AG09319 (cell line): ENCODE measurements at places on chromosomes 5 and 9.

GRCh38 chr9:99513441-99514112, 291.5 kb downstream of the SEC61B start:
- DNase-seq = no peak

GRCh38 chr9:127074561-127075548, 47.6 kb downstream of the ANGPTL2 start:
- no peak for DNase-seq

- DNase-seq = no peak
These were observed 53.6 kb downstream of the ELL2 start for GRCh38 chr5:95907740-95908706.

DNA sequence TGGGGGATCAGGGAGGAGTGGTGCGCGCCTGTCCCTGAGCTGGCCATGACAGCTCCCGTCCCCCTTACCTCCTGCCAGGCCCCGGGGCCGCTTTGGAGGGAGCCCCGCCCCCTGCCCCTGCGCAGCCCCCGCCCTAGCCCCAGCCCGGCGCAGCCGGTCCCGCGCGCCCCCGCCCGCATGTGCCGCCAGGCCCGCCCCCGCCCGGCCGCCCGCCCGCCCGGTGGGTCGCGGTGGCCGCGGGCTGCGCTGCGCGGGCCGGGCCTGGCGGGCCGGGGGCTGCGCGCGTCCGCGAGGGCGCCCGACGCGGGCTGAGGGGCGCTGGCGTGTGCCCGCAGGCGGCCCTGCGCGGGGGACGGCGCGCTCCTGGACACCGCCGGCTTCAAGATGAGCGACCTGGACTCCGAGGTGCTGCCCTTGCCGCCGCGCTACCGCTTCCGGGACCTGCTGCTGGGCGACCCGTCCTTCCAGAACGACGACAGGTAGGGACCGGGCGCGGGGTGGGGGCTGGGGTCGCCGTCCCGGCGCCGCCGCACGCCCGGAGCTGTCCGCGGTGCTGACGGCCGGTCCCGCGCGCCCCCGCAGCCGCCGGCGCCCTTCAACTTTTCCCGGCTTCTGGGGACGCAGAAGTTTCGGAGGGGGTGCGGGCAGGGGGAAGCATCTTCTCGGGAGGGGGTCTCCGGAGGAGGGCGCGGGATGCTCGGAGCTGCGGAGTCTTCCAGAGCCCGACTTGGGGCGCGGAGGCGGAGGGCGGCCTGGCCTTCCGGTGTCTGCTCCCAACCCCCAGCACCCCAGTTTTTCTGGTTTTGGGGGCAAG, 12.5 kb downstream of the KCNT1 start:
- DNase-seq = no peak

DNA sequence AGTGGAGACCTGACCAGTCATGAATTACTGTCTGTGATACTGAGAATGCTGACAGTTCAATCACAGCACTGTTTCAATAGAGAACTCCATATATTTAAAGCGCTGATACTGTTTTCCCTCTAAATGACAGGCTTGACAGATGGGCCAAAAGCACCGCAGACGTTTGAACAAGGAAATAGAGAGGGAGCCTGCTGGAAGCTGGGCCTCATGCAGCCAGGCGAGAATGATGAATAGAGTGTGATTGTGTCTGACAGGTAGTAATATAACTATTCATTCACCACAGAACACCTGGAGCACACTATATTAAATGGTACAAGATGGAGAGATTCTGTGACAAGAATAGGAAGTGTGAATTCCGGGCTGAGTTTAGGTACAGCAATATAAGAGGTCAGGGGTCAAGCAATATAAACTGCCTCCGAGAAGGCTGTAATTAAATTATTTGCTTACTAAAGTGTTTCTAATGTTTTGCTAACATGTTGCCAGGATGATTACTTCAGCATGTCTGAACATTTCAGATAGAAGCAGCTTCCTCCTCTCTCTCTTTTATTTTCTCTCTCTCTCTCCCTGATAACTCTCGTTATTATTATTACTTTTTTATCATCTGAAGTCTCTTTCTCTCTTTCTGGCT, 297.7 kb downstream of the CSNK1G3 start:
- DNase-seq = no peak

- no peak for DNase-seq
These were observed 127.5 kb upstream of the PLCXD3 start for GRCh38 chr5:41637869-41638268.

DNA sequence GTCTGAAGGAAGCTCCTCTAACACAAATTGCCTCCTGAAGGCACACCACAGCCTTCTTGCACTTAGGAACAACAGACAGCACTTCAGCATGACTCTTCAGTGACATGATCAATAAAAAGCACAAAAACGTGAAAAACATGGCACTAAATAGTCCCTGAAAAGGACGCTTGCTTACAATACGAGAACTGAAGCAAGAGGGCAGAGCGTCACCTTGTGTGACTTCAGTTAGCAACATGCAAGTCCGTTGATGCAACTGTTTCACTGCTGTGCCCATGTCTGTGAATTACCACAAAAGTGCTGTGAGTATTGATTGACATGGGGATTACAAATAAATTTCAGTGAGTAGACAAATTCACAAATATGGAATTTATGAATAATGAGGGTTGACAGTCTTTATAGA, 219.9 kb upstream of the GAS1 start:
- no peak for DNase-seq

- DNase-seq = no peak
These were observed 538.5 kb upstream of the WWC1 start for GRCh38 chr5:167752936-167753335.

DNA sequence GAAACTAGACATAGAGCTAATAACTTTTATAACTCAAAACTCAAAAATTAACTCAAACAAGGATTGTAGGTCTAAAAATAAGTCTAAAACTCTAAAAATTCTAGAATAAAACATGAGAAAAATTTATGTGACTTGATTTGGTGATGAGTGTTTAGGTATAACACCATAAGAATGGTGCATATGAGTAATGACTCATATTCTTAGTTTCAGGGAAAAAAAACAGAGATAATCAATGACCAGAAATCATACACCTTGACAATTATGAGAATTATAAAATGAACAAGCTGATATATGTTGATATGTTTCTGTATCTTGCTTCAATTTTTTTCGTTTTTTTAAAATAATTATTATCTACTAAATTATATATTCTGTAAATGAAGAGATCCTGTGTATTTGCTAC, 541.2 kb downstream of the PTPRD start:
- DNase-seq = no peak

- no peak for DNase-seq
These were observed 62.8 kb downstream of the TLE1 start for GRCh38 chr9:81626511-81626910.

DNA sequence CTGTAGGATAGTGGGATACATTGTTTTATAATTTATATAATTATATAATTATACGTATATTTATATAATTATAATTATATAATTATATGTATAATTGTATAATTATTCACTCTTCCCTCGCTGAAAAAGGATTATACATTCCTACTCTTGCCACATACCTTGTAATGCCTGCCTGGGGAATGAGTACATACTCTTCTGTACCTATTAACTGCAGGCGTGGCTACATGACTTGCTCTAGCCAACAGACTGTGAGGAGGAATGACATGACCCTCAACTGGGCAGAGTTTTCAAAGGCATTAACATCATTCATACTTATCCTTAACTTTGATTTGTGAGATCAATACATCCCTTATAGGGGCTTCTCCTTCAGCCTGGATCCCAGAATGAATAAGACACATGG, 19.1 kb downstream of the ERMP1 start:
- DNase-seq = no peak

GRCh38 chr9:75636427-75637045, 253.9 kb upstream of the PCSK5 start:
- no peak for DNase-seq

- DNase-seq = no peak
These were observed 7.4 kb downstream of the SHC3 start for GRCh38 chr9:89171231-89171630.

GRCh38 chr9:126131066-126132010, 195.3 kb upstream of the MVB12B start:
- no peak for DNase-seq

- DNase-seq = no peak
These were observed 108.5 kb downstream of the C9orf152 start for GRCh38 chr9:110099236-110100095.

DNA sequence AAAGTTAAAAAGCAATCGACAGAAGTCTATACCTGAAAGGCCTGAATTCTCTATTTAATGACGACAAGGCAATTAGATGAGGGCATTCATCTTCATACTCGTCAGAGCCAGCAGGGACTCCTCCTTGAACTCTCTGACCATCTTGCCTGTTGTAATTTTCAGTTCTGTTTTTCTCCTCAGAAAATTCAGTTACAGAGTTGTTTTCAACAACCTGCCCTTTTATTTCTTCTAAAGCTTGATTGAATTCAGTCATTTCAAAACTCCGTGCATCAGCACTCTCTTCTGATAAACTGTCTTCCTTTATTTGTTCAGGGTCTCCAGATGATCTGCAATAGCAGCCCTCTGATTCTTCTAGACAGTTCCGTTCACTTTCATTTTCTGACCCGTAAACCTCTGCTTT, 15.6 kb downstream of the RIOK2 start:
- DNase-seq = no peak

GRCh38 chr5:21263361-21263760, 1275.4 kb upstream of the CDH18 start:
- DNase-seq = no peak

GRCh38 chr5:146218168-146218567, 14.8 kb downstream of the RBM27 start:
- DNase-seq = no peak

- DNase-seq = no peak
These were observed 92.3 kb downstream of the ANKRD33B start for GRCh38 chr5:10655972-10656830.

GRCh38 chr5:142420561-142421227, 95.9 kb upstream of the SPRY4 start:
- DNase-seq = no peak

GRCh38 chr5:35436400-35437057, 181.1 kb upstream of the SPEF2 start:
- peak; percentile 2 for DNase-seq

DNA sequence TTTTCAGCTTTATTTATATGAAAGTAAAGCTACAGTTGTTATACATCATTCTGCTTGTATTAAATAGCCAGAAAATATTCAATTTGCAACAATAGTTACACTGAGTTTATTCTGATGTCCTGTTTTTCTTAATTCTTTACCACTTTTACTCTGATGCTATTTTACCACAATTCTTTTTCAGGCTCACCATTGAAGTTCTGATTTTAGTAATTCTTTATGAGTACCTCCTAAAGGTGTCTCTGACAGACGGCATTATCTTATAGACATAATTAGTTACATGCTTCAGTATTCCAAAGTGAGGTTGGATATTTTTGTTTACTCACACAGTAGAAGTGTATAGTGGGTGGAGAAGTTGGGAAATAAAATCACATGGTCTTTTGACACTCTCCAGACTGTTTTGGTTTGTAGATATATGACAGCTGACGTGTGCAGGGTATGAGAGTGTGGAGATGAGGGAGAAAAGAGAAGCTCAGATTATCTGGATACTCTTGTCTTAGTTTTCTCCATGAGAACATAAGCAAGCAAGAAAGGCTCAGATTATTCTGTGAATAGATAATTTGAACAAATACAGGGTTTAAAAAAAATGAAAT, 97.4 kb downstream of the FBXO4 start:
- DNase-seq = no peak

DNA sequence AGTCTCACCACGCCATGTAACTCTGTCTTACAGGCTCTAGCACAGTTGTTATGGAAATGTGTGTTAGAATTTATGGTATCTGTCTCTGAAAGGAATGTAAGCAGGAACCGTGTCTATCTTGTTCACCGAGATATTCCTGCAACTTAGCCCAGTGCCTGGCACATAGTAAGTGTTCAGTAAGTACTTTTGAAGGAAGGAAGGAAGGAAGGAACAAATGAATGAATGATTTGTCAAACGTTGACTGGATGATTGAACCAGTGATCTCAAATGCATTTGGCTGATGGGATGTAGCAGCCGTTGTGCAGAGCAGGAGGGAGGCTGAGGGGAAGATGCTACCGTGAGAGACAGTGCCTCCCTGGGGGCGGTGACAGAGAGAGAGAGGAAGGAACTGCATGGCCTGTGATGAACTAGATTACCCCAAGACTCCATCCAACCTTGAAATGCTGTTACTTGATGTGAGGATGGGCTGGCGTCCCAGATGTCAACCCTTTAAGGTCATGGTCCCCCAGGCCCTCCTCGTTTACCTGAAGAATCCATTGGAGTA, 47.5 kb upstream of the PPARGC1B start:
- DNase-seq = no peak

DNA sequence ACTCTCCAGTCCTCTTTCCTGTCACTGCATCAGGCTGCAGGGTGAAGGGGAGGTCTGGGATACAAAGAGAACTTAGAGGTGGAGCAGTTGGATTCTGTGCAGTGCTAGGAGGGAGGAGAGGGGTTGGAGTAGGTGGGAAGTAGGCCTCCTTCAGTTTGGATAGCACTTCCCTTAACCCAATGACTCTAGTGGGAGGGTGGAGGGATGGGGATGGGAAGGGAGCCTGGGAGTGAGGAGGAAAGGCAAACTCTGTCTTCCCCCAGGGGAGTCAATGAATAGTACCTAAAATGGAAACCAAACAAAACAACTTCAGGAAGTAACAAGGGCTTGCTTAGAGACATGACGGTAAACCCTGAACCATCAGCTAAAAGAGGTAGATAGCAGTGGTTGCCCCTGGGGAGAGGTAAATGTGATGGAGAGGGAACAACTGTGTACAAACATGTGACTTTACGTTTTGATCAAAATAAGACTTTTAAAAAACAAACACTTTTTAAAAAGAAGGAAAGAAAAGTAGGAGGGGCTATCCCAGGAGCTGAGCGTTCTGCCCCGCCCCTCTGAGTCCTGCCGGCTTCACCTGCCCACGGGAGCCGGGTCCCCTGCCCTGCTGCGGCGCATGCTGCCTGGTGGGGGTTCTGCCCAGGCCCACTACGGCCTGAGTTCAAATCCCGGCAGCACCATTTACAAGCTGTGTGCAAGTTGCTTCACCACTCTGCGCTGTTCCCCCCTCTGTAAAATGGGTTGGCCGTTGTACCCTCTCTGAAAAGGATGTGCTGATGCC, 30.9 kb downstream of the GSN start:
- DNase-seq = no peak

- no peak for DNase-seq
These were observed 30.1 kb downstream of the NIPSNAP3B start for GRCh38 chr9:104794070-104794469.

DNA sequence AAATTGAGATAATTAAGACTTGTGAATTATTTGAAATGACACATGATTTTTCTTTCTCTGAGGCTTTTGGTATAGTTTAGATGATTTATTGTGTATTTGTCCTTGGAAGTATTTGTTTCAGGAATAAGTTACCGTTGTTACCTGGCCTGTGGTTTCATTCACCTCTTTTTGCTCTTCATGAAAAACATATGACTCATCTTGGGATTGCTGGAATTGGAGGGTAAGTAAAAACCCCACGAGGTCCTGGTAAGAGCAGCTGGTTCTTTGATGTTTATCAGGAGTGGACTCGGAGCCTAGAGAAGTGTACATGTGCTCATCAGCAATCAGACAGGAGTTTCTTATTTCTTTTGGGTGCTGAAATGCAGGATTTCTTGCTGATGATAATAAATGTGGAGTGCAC, 275.3 kb downstream of the PSAT1 start:
- no peak for DNase-seq
